GM23248 (cell line): ENCODE measurements at places on chromosomes 1 and 21. TPM values are rescaled to one million over a fixed set of nuclear protein-coding genes. Genes with fewer than 3 reads are reported as not detected.

The NCAM2 gene
- polyA plus RNA-seq = 1.7 and 2.4 TPM in 2 replicates

The MAGI3 gene
- 1.9 and 2.1 TPM in 2 replicates for polyA plus RNA-seq

The RHCE gene
- polyA plus RNA-seq = 0.90 and 1.6 TPM in 2 replicates

The KLHDC9 gene
- polyA plus RNA-seq = 3.2 and 3.3 TPM in 2 replicates

The EFNA1 gene
- polyA plus RNA-seq = not detected in 2 replicates

The SPATA1 gene
- 0.68 and 1.0 TPM in 2 replicates for polyA plus RNA-seq

The HMCN1 gene
- 1.8 and 2.1 TPM in 2 replicates for polyA plus RNA-seq

The MATN1 gene
- 0.11 TPM in 1 of 2 replicates, not detected in the other for polyA plus RNA-seq

The FCRLB gene
- polyA plus RNA-seq = 9.4 and 10.1 TPM in 2 replicates

The A3GALT2 gene
- not detected in 2 replicates for polyA plus RNA-seq

The HEYL gene
- not detected in 2 replicates for polyA plus RNA-seq

The S100A7 gene
- not detected in 2 replicates for polyA plus RNA-seq

The GBP4 gene
- 0.03 TPM in 1 of 2 replicates, not detected in the other for polyA plus RNA-seq

The RHEX gene
- not detected in 2 replicates for polyA plus RNA-seq

The UTS2 gene
- polyA plus RNA-seq = not detected in 2 replicates

The MYOM3 gene
- polyA plus RNA-seq = 0.76 and 1.2 TPM in 2 replicates

The PER3 gene
- polyA plus RNA-seq = 1.4 and 2.4 TPM in 2 replicates

The NBPF15 gene
- polyA plus RNA-seq = 21.4 and 25.2 TPM in 2 replicates
